A172 (cell line): ENCODE measurements at places on chromosomes 6 and 20. TPM values are rescaled to one million over a fixed set of nuclear protein-coding genes. Genes with fewer than 3 reads are reported as not detected.

Gene SPATS1
- not detected in 2 replicates for total RNA-seq

GRCh38 chr6:31915756-31916155 lies 11.8 kb upstream of the C2 start:
- no peak for DNase-seq

DNA sequence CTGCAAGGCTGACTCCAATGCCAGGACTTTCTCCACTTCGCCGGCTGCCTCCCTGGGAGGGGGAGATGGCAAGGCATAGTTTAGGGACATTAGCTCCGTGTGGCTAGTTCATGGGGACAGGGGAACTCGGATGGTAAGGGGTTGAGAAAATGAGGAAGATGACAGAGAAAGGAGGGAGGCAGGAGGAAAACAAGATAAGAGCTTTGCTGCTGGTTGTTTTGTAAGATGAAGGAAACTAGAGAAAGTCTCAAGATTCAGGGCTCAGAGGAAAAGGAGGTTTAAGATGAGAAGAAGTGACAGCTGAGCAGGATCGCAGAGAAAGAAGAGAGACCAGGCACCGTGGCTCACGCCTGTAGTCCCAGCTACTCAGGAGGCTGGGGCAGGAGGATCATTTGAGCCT lies 180.9 kb upstream of the RREB1 start:
- no peak for DNase-seq

Gene PNLDC1
- not detected in 2 replicates for total RNA-seq

DNA sequence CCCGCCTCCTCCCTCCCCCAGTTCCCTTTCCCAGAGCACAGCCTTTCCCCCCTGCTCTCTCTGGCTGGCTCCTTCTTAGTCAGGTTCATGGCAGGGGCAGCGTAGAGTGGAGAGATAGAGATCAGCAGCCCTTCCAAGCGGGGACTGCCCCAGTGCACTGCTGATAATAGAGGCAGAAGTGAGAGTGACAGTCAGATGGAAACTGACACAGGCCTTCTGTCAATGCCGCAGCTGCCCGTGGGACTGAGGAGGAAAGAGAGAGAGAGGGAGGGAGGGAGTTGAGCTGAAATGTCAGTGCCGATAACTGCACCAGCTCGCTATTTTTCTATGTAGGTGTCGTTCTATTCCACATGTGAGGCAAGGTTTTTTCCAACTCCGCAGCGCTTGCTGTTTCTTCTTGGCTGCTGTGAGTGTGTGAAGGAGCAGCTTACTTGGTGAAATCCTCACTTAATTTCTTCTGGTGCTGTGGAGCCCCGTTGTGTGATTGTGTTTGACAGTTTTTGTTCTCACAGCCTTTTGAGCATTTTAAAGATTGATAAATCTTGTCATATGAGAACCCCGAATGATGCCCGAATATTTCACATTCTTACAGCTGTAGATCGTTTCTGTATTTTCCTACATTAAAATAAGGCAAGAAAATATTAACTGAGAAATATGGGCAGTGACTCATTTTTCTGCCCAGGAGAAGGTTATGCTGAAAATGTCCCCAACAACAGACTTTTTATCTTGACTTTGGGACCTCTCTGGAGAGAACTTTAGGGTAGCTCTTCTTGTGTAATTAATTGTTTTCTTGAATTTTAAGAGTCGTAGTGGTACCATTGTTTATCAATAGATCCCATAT lies 386.4 kb upstream of the MMS22L start:
- peak; percentile 1 for DNase-seq

- no peak for DNase-seq
Measured at GRCh38 chr6:111549746-111550145, 55.9 kb downstream of the TRAF3IP2 start.

Gene LRP11
- 43.4 and 43.9 TPM in 2 replicates for total RNA-seq

- peak; percentile 56 for DNase-seq
Measured at GRCh38 chr20:56689852-56690485, 60.9 kb downstream of the TFAP2C start.

DNA sequence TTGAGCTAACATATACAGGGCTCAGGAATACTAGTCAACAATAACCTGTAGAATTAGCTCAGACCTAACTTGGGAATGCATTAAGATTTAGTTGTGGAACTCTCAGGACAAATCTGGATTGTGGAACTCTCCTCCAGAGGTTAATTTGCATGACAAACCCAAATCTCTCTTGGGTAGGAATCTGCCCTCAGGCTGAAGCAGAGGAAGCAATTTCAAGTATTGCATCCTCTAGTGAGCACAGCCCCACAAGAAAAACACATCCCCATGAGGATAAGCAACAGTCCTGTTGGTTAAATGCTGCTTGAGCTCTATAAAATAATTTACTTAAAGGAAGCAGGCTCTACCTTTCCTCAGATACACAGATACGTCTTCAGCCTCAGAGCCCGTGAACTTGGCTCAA lies 170.9 kb upstream of the STXBP5 start:
- DNase-seq: no peak
